NCI-H1105 treated with DMSO at 0.1 percent for 48 hours (cell line): ENCODE measurements at places on chromosomes 16 and 17.

DNA sequence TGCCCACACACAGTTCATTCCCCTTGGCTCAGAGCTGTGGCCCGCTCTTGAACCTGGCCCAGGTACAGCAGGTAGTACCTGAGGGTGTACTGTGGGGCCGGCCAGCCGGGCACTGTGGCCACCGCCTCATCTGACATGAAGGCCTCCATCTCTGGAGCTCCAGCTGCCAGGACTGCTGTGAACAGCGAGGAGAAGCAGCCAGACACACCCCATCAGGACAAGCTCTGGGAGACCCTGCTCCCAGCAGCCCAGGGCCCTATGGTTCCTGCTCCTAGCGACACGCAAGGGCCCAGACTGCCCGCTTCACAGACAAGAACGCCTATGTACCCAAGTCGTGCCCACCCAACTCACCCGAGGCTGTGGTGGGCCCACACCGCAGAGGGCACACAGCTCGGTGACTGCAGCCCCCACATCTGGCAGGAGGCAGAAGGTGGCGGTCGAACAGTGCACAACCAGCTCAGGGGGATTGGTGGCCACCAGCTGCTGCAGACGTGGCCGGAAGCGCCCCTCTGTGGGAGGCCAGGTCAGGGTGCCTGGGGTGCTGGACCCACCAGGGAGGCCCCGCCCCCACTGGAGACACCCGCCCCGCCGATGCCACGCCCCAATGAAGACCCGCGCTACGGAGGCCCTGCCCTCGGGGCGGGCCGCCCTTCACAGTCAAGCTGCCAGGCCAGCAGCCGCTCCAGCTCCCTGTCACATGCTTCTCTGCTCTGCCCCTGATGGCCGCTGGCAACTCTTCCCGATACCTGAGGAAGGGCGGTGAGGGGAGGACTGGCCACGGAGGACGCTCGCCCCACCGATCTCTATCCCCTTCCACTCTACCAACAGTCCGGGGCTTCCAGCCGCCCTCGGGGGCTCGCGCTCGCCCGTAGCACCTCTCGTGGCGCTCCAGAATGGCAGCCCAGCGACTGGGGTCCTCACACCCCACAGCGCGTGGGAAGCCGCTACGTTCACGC lies 1.1 kb upstream of the STUB1 start:
- no peak for DNase-seq

DNA sequence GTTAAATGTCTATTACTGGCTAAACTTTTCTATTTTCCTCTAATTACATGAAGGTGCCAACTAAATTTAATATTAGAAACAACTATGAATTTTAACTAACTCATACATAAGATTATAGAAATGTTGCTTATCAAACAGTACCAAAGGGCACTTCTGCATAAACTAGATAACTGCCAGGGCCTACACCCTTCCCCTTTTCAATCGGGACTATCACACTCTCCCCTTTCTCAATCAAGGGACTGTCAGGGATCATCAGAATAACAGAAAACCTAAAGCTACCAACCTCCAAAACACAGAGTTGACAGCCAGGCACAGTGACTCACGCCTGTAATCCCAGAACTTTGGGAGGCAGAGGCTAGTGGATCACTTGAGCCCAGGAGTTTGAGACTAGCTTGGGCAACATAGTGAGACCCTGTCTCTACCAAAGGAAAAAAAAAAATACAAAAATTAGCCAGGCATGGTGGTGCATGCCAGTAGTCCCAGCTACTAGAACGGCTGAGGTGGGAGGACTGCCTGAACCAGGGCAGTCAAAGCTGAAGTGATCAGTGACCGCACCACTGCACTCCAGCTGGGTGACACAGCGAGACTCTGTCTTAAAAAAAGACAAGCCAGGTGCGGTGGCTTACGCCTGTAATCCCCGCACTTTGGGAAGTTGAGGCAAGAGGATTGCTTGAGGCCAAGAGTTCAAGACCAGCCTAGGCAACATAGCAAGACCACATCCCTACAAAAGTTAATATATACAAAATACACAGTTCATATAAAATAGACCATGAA lies 3.2 kb upstream of the PHLPP2 start:
- no peak for DNase-seq

- no peak for DNase-seq
Observed at GRCh38 chr16:72092832-72093447, 480 bp downstream of the TXNL4B start.

DNA sequence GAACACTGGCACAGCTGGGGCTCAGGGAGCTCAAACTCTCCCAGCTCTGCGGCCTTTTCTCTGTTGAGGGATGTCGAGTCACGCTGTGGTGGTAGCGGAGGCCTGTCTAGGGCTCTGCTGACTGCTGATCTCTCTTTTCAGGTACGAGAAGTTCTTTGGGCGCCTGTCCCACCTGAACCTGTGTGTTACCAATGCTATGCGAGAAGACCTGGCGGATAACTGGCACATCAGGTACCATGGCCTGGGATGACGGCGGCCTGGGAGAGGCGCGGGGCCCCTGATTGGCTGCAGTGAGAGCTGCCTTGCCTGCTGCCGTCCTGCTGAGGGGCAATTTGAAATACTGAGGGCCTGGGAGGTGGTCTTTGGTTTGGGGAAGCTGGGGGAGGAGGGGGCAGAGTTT lies 5.7 kb downstream of the ALG1 start:
- DNase-seq = no peak

DNA sequence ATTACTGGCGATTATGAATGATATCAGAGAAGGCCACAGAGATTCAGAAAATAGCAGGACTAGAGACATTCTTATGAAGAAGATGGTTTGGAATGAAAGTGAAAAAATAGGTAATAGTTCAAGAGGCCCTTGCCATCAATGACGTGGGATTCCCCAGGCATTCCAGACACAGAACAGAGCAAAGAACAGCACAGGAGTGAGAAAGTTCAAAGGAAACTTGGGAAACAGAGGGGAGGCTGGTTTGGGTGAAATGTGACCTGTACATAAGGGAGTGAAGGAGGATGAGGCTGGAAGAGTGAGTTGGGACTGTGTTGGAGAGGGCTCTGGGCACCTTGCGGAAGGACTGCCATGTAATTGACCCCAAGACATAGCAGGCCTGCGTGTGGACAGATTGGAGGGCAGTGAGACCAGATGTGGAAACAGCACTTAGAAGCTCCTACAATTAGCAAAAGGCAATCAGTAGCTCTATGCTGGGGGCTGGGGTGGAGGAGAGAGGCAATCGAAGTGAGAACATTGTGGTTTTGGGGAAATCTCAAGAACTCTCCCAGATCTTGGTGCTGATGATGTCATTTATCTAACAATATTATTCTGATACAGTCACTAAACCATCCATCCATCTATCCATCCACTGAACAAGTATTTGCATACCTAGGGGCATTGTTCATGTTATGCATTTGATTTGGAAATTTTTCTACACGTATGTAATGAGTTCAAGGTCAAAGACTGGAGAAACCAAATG lies 365.3 kb upstream of the ZFHX3 start:
- no peak for DNase-seq
